ENCODE measurements at places on chromosomes 11 and 22.

DNA sequence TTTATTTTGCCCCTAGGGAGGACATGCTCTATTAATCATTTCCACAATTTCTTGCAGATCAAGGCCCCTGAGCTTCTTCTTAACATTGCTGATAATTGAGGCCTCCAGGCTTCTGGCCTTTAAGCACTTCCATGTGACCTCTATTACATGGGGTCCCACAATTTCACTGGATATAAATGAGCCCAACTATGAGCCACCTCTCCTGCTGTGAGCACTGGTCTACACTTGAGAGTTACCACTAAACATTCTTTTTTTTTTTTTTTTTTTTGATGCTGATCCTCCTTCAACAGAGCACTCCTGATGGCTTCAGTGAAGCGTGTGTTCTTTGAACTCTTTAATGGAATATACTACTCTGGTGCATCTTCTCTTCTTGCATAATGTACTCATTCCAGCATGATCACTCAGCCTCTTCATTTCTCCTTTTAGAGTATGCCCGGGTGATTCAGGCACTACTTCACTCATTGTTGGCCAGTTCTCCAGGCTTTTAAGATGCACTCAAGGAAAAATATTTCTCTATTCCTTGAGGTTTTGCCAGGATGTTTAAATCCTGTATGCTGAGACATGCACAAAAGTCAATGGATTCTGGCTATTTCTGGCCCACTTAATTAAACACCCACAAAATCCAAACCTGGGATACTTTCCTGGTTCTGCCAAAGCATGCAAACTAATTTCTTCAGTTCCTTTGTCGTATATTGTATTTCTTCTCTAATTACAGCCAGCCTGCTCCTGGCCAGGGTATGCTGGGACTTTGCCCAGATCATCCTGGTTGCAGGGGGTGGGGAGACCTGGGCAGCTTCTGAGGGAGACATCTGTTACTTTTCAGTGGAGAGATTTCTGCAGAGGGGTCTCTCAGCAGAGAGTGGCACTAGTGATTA is 257.8 kb upstream of the LUZP2 start:
- DNase-seq = no peak

GRCh38 chr11:57144531-57145320 is 37.0 kb upstream of the LRRC55 start:
- DNase-seq = no peak

- no peak for DNase-seq
These were observed 11.5 kb upstream of the DKK3 start for GRCh38 chr11:12019866-12020416.

DNA sequence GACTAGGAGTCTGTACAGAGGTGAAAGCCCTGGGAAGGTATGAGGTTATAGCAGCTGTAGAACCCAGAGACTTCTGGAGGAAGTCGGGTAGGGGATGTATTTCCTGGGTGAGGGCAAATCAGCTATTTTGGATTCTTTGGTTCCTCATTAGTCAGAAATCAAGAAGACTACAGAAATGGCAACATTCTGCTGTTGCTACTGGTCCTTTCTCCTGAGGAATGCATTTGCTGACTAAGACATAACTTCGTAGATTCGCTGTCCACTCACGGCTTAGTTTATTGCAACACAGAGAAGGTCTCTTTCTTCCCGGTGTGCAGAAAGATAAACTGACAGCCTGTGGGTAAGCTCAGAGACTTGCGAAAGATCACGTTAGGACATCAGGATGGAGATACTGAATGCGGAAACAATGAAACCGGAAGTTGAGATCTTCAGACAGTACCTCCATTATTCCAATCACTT is 25.3 kb upstream of the SESN3 start:
- DNase-seq = no peak

DNA sequence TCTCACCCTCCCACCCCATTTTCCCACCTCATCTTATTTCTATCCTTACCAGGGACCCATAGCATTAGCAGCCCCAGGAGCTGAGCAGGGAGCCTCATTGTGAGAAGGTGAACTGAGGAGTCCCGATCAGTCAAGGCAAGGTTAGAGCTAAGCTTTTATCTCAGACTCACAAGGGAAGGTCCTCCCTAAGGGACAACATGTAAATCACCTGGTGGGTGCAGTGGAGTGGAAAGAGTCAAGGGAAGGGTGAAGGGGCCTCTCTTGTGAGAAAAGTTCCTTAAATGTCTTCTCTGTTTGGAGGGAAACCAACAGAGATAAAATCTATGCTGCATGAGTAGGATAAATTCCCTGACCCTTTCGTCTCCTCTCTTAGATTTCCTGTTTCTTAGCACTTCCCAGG is 85.9 kb downstream of the GAB4 start:
- DNase-seq = no peak

GRCh38 chr11:27179334-27179733 is 138.7 kb downstream of the BBOX1 start:
- no peak for DNase-seq

GRCh38 chr11:106017093-106017492 is 4.9 kb downstream of the MSANTD4 start:
- no peak for DNase-seq

- DNase-seq = no peak
These were observed 389.6 kb upstream of the SYN3 start for GRCh38 chr22:33447733-33448132.

- DNase-seq = no peak
These were observed 55.9 kb upstream of the DRD2 start for GRCh38 chr11:113531083-113531482.

DNA sequence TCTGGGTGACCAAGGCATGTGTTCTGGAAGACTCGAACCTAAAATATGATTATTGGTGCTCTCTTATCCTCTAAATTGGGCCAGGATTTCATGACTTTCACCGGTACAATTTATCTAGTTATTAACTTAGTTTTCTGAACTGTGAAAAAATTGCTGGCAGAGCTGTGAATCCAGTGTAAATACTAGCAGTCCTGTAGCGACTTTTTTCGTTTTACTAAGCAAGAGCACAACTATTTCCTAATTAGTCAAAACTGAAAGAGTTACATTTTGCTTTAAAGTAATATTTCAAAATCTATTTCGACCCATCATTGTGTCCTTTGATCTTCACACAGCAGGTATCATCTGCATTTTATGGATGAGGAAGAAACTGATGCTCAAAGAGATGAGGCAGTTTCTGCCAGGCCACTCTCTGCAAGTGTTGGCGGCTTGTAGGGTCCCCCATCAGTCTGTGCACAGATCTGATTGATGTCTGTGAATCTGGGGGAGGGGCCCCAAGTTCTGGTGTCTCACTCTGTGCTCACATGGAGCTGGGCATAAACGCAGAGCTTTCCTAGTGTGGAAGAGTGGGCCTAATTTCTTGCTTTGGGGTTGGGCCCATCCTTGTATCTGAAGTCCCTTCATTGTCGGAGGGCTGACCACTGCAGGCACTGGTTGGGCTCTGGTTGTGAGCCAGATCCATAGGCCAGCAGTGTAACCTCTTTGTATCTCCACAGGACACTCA is 1.4 kb upstream of the TRMT2A start:
- DNase-seq = no peak

DNA sequence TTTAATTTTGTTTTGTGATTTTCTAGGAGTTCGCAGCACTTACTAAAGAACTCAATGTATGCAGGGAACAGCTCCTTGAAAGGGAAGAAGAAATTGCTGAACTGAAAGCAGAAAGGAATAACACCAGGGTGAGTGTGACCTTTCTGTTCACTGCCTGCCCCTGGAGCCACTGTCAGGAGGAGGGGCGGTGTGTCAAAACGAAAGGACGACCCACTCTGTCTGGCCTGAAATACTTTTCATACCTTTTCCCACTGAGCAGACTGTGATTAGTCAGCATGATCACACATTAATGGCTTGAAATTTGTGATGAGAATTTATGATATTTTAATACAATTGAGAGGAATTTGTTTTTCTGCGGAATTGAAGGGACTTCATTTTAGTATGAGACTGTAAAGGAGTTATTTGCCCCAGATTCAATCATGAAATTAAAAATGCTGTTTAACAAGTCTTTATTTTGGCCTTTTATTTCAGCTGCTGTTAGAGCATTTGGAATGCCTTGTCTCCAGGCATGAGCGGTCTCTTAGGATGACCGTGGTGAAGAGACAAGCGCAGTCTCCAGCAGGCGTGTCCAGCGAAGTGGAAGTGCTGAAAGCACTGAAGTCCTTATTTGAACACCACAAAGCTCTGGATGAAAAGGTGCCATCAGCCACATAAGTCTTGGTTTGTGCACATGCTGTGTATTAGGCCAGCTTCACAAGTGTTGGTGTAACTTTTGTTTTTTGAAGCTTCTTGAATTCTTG is 54.1 kb downstream of the PPFIA1 start:
- DNase-seq = no peak

GRCh38 chr11:95378789-95379188 is 147.8 kb upstream of the SESN3 start:
- no peak for DNase-seq

DNA sequence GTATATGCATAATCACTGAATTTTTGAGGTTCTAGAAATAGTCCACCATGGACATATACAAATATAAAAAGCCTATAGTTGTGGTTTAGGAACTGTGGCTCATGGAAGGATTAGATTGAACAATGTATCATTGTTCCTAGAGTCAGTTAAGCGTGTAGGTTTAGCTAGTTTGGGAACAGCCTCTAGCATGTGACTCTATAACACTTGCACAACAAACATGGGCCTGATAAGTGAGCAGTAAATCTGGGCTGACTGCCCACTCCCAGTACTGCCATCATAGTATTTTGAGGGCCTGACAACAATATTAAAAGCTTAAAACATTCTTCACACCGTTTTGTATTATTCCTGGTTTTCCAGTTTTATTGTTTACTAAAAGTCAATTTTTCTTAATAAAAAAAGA is 47.0 kb downstream of the YAP1 start:
- DNase-seq = no peak

- DNase-seq = peak; percentile 78
These were observed 4.5 kb downstream of the GAS2L1 start for GRCh38 chr22:29310863-29311339.

- no peak for DNase-seq
These were observed 75.0 kb downstream of the BRD1 start for GRCh38 chr22:49752598-49753091.

- DNase-seq = peak; percentile 95
These were observed at the start of the genes IGHMBP2 and MRPL21 for GRCh38 chr11:68903288-68904247. Gene IGHMBP2, plus strand, starts transcription at chr11:68903891. Its CDS starts 62 bp downstream, at chr11:68903953. Gene MRPL21, minus strand, starts transcription at chr11:68903832. Its CDS starts 22 bp downstream, at chr11:68903810.

DNA sequence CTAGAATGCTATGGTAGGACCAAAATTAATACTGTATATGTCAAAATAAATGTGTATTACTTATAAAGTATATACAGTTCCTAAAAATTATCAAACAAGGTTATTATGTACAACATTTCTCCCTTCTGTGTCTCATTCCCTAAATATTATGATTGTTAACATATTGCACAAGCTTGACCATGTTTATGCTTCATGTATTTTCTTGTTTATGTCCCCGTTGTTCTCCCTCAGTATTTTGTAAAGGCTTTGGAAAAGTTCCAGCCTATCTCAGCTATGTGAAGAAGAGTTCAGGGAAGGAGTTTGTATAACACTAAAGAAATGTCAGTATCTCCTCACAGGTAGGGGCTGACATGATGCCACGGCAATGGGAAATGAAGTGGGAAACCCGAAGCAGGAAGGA is 19.6 kb downstream of the ADM start:
- DNase-seq = no peak

DNA sequence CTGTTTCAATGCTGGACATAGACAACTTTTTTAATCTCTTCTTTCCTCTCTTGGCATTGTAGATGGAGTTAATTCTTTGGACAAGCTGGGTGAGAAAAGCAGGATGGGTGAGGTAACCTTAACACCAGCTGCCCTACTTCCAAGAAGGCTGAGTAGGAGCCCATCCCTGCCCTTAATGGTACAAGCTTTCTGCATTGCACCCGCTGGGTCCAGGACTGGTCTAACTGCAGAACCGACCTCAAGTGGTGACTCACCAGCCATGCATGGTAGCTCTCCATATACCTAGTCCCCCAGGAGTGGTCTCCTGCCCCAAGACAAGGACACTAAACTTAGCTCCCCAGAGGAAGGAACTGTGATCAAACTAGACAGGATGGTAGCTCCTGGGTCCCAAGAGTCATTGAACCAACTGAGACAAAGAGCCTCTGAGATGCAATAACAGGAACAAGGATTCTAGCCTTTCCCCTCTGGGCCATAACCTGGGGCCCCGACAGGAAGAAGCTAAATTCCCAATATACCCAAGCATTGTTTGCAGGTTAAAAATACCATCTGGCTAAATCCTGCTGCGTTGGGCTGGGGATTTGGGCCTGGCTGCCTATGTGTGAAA is 32.1 kb downstream of the RPL27A start:
- DNase-seq = no peak

GRCh38 chr11:18700375-18700774 is 1.8 kb downstream of the TMEM86A start:
- no peak for DNase-seq

GRCh38 chr22:26174280-26174679 is 5.0 kb downstream of the SEZ6L start:
- DNase-seq = peak; percentile 11

DNA sequence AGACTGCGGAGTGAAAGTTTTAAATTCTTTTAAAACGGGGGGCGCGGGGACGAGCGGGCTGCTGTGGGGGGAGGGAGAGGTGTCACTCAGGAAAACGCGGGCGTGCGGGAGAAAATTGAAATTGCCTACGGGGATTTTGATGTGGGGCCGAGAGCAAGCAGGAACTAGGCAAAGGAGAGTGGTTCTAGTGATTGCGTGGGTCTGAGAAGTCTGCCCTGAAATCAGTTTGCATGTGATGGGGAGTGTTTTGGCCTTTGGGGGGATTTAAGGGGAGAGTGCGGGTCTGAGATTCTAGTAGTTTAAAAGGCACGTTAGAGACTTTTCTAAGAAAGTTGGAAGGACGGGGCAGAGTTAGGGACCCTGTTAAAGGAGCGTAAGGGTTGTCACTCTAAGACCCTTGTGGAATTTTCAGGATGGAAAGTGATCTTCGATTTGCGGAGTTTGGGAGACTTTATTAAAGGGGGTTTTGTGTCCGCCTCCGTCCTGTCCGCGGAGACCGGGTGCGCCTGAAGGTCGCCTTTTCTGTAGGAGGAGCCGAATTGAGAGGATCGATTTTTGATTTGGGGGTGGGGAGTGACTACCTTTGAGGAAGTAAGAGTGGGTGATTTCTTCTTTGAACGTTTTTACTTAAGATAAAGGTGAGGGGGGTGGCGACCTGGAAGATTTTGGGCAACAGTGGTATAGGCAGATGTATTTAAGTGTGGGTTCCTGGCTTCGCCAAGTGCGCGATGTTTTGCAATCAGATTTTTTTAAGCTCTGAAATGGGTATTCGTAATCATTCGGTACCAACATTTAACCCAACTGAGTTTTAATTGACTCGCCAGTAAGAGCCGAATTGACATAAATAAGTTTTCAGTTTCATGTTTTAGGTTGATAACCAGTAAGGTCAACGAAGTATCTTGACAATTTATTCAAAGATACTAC is 1.1 kb downstream of the EED start:
- DNase-seq = peak; percentile 26

DNA sequence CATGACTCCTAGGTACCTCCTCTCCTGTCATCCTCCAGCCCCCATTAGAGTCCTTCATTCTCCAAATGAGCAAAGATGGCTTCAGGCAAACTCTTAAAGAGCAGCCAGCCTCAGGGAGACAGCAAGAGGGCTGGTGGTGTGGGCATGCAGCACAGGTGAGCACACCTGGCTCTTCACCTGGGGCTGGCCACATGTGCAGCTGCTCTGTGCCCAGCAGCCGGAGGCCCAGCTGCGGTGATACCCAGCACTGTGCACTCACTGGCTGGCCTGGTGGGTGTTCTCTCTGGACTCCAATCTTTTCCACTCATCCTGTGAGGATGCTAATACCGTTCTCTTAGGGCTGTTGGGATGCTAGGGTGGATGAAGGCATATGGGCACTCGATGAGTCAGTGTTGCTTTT is 106.1 kb upstream of the PARVA start:
- DNase-seq = no peak

GRCh38 chr11:120079750-120080610 is 57.9 kb downstream of the TRIM29 start:
- no peak for DNase-seq

GRCh38 chr11:69727266-69727665 is 23.4 kb upstream of the FGF19 start:
- DNase-seq = no peak
